Subcutaneous preadipocyte (primary cell): ENCODE measurements at places on chromosomes 11 and 22. TPM values are rescaled to one million over a fixed set of nuclear protein-coding genes. Genes with fewer than 3 reads are reported as not detected.

MEI1 gene
- total RNA-seq = 0.37 and 3.1 TPM in 2 replicates

OR4D5 gene
- total RNA-seq = not detected in 2 replicates

NELL1 gene
- total RNA-seq = not detected in 2 replicates

POTEH gene
- not detected in 2 replicates for total RNA-seq

OR4C15 gene
- total RNA-seq = not detected in 2 replicates

PTPRCAP gene
- 0.78 and 1.1 TPM in 2 replicates for total RNA-seq

THY1 gene
- total RNA-seq = 8.2 and 87.5 TPM in 2 replicates

PHF21A gene
- 10.7 and 14.5 TPM in 2 replicates for total RNA-seq

POU2AF2 gene
- not detected in 2 replicates for total RNA-seq

IL17REL gene
- total RNA-seq = not detected in 2 replicates

NXF1 gene
- total RNA-seq = 24.2 and 26.1 TPM in 2 replicates

OR51E2 gene
- not detected in 2 replicates for total RNA-seq

CCND1 gene
- 308 and 327 TPM in 2 replicates for total RNA-seq

FIBIN gene
- 2.9 and 12.5 TPM in 2 replicates for total RNA-seq

MS4A12 gene
- not detected in 2 replicates for total RNA-seq

APOL3 gene
- 14.1 and 29.0 TPM in 2 replicates for total RNA-seq

SLC5A1 gene
- total RNA-seq = not detected in 2 replicates

PRR33 gene
- total RNA-seq = not detected in 2 replicates

ST14 gene
- total RNA-seq = under 0.01 and 0.20 TPM in 2 replicates

MS4A3 gene
- total RNA-seq = not detected in 2 replicates

TCN2 gene
- total RNA-seq = 7.7 and 11.3 TPM in 2 replicates

GAB4 gene
- not detected in 2 replicates for total RNA-seq

ADAMTS8 gene
- total RNA-seq = 5.3 and 7.7 TPM in 2 replicates

GLB1L3 gene
- not detected in 2 replicates for total RNA-seq

C22orf23 gene
- total RNA-seq = 0.37 and 0.98 TPM in 2 replicates
